ENCODE measurements at places on chromosomes 12 and 14.
A peak's percentile ranks its signal among the peaks of the same experiment; 100 is the strongest.

- DNase-seq: peak; percentile 32
Measured at GRCh38 chr12:89040146-89040964, 311.9 kb downstream of the DUSP6 start.

- no peak for DNase-seq
Measured at GRCh38 chr14:91417983-91418386, 365 bp upstream of the CCDC88C start.

DNA sequence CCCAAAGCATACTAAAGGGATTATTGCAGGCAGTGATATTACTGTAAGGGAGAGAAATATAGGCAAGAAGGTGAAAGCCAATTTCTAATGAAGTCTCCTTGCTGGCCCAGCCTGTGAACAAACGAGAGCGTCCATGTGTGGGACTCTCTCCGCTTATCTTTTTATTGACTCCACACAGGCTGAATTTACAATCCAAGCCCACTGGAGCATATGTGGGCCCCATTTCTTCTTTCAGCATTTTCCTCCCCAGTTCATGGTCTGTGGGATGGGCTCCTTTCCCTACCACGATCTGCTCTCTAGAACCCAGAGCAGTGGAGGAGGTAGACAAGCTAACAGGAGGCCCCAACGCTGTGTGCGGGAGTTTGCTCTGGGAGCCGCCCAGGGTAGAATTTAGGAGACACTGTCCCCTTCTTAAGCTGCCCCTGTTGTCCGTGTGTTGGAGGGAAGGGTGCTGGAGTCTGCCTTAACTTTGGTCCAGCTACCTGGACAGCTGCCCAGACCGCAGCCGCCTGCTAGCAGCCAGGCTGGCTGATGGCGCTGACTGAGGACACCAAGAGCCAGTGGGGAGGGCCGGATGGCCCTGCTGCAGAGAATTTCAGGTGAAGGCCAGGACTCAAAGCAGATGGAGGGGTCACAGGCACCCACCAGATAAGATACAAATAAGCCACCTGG is 3.2 kb upstream of the HOXC11 start:
- DNase-seq: no peak

DNA sequence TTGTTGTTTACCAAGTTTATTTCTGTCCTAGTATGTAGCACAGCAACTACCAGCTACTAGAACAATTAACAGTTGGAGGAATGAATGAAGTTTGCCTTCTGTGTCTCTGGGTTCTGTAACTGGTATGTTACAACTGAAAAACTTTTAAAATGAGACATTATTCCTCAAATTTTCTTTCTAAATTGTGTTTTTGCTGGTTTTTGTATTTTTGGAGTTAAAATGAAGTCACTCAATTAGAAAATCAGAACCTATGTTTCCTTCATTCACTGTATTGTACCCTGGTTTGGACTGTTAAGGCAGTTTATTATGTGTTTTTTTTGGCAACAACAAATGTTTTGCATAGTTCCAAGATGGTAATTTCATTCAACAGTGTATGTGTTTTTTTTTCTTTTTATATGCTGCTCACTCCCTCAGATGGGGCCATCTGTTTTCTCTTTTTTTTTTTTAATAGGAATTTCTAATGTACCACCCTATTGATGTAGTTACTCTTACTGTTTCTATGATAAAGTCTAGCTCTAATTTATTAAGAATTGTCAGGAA is 30.2 kb upstream of the EVL start:
- DNase-seq: no peak

DNA sequence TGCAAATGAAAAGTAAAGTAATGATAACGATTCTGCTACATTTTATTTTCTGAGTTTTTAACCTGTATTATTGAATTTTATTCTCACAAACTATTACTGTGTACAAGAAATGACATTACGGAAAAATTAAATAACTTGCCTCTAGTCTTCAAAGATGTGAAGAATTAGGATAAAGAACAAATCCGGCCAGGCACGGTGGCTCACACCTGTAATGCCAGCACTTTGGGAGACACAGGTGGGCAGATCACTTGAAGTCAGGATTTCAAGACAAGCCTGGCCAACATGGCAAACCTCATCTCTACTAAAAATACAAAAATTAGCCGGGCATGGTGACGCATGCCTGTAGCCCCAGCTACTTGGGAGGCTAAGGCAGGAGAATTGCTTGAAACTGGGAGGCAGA is 1584.4 kb upstream of the SEL1L start:
- DNase-seq: no peak

GRCh38 chr14:44041700-44042099 is 465.4 kb downstream of the FSCB start:
- no peak for DNase-seq

DNA sequence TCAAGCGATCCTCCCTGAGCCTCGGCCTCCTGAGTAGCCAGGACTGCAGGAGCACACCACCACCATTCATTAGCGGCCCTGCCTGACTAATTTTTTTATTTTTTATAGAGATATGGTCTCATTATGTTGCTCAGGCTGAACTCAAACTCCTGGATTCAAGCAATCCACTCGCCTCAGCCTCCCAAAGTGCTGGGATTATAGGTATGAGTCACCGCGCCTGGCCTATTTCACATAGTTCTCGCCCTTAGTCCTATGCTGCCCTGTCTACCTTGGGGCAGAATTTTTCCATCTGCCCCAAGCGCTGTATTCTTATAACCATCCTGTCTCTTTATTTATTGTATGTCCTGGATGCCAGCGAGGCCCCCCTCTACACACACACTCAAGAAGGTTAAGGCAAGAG is 50.9 kb upstream of the BCL2L14 start:
- DNase-seq: no peak

- peak; percentile 41 for DNase-seq
Measured at GRCh38 chr14:103104654-103105452, 10.3 kb downstream of the EXOC3L4 start.

- no peak for DNase-seq
Measured at GRCh38 chr14:69953266-69953915, 74.2 kb downstream of the SMOC1 start.

GRCh38 chr12:1862973-1863372 is 42.6 kb downstream of the LRTM2 start:
- DNase-seq: no peak

- peak; percentile 26 for DNase-seq
Measured at GRCh38 chr12:67752226-67752732, 103.7 kb downstream of the DYRK2 start.

DNA sequence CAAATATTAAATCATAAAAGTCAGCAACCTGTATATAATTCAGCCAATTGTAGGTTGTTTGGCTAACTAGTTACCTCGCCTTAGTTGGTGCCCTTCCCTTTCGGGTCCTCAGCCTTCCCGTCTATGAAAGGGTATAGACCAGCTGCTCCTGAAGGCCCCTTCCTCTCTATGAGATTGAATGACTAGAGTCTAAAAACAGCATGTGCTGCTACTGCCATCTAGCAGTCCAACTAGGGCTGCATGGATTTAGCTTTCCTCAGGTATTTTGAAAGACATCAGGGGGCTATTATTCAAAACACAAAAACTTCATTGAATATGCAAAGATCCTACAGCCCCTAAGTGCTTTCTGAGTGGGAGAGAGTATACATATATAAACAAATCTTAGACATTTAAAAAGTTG is 37.0 kb upstream of the TMEM263 start:
- no peak for DNase-seq

DNA sequence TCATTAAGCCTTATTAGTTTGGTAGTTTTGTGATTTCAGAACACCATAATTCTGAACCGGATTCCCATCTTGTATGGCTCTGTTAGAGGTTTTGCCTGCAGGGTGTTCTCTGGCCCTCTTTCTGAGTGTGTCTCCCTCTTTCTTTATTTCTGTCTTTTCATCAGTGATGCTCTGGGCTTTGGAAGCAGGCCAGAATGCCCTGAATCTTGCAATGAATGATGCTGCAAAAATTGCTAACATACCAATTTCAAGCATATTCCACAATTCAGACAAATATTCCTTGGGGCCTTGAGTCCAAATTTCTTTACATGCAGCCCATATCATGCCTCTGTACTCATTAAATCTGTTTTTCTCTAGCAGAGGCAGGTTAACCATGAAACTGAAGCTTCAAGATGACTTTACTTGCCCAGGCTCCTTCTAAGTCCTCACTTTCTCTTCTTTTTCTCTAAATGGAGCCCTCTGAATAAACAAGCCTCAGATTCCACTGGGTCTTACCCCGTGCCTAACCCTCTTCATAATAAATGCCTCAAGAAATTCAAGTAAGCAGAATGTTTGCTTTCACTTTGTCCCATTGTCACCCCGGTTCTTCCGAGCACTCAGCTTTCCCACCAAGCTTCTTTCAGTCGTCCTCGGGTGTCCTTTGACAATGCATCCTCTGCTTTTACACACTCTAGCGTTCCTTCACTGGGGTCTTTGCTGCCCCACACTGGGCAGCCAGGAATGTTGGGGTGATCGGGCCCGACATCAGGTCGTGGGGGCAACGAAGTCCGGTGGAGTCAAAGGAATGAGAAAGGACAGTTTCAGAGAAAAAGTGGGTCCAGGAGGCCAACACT is 78.8 kb upstream of the SLC38A4 start:
- no peak for DNase-seq

GRCh38 chr14:105709281-105710118 is 183.1 kb downstream of the TMEM121 start:
- DNase-seq: no peak

DNA sequence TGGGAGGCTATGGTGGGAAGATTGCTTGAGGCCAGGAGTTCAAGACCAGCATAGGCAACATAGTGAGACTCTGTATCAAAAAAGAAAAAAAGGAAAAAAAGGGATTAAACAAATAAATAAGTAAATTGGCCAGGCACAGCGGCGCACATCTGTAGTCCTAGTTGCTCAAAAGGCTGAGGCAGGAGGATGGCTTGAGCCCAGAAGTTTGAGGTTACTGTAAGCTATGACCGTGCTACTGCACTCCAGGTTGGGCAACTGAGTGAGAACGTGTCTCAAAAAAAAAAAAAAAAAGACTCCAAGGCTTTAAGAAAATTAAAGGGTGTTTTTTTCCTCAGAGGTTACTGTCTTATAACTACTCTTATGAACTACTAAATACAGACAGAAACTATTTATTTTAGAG is 11.7 kb downstream of the BEST3 start:
- DNase-seq: no peak

DNA sequence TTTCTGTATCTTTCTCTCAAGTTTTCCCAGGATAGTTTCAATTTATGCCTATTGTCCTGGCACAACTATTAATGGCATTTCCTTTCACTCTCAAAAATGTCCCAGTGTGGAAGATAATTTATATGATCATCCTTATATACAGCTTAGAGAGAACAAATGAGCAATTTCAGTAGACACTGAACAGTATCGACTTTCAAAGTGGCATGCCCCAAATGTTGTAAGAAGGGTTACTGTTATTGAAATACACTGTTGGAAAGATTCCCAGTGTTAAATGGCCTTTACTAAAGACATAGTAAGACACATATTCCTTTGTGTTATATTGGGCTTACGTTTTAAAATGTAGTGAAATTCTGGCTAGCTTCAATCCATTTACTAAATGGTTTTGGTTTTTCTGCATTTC is 202.3 kb upstream of the CDKN3 start:
- DNase-seq: no peak

DNA sequence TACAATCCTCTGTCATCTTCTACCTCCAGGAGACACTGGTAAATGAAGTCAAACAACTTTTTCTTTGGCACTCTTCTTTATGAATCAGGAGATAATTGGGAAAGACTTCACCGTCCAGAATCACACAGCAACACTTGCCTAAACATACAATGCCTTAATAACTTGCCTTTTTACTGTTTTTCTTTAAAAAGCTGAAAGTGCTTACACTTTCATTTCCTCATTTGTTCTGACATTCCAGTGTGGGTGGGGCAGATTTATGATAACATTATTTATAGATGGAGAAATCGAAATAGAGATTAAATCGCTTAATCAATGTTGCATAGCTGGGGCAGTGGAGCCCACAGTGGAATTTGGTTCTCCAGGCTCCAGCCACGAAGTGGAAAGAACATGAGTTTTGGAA is 2.8 kb upstream of the FRS2 start:
- no peak for DNase-seq

- DNase-seq: no peak
Measured at GRCh38 chr14:99549684-99550083, 54.3 kb downstream of the CCDC85C start.

DNA sequence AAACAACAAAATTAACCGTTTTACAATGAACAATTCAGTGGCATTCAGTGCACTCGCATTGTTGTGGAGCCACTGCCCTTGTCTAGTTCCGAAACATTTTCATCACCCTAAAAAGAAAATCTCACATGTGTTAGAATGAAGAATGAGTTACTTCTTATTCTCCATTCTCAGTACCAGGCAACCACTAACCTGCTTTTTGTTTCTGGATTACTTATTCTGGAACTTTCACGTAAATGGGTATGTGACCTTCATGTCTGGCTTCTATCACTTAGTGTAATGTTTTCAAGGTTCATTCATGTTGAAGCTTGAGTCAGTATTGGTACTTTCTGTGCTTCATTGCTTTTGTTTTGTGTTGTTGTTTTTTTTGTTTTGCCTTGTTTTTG is 15.6 kb downstream of the RCOR1 start:
- no peak for DNase-seq

GRCh38 chr12:68559246-68559645 is 51.5 kb upstream of the RAP1B start:
- DNase-seq: peak; percentile 29

DNA sequence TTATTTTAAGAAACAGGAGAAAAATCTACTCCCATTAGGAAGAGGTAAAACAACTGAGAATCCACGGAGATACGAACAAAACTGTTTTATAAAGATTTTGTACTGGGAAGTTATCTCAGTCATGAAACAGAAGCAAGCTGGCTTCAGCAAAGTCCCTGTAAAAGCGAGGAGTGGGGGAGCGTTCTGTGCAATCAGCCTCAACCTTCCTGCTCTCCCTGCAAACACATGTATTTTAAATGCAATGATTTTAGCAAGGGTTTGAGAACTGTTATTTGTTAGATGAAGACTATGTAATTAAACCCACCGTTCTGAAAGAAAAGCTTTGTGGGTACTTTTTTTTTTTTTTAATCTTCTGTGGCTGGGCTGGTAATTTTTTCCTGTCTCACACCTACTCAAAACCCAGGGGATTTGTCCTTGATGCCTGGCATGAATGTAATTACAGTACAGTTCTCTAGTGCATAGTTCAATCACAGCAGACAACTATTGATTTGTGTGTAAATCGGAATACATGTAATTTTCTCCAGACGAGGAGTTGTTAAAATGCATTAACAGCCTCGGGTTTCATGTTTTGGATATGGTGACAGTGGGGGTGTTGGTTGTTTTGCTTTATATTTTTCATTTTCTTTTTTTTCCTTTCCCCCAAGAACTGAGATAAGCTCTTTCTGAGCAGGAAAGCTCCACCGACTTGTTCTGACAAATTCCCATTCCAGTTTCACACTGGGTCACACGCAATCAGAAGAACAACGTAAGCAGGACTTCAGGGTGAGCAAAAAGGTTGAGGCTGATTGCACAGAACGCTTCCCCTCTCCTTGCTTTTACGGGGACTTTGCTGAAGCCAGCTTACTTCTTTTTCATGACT is 153.6 kb downstream of the PHLDA1 start:
- DNase-seq: no peak
